ENCODE measurements at places on chromosomes 2 and 18. TPM values are rescaled to one million over a fixed set of nuclear protein-coding genes. Genes with fewer than 3 reads are reported as not detected.

Gene VIT
- total RNA-seq = 0.15 TPM

- H3K36me3 ChIP-seq = peaks cover 4% of the 10 kb centered on the region
- H3K4me3 ChIP-seq = no peak overlapping the region
- H3K27ac ChIP-seq = no peak overlapping the region
- no peaks in the 10 kb centered on the region for H3K27me3 ChIP-seq
- H3K4me1 ChIP-seq = peaks cover 13% of the 10 kb centered on the region
Measured at GRCh38 chr2:234357666-234358065, 139.2 kb downstream of the ARL4C start.

Gene HNMT
- total RNA-seq = 2.0 TPM

DNA sequence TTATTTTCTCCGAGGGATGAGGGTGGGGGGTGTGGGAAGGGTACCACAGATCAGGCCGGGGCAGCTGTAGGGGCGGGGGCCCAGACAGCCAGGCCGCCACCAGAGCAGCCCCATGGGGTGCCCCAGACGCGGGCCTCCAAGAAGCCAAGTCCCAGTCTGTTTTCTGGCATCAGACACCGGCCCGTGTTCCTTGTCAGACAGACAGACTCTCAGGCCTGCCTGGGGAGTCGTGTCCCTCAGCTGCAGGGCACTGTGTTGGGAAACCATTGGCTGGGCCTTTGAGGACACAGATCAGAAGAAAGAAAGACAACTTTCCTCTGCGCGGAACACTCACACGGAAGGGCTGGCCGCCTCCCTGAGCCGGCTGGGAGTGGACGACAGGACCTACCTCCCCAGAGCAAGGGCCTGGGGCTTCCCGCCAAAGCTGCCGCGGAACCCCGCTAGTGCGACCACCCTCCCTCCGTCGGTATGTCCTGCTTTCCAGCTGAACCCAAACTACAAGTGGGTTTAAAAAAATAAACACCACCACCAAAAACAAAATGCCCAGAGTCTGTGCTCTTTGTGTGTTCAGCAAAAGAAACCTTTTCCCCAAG, 88.0 kb downstream of the SMAD7 start:
- peak overlapping the region; percentile 29 for H3K4me3 ChIP-seq
- H3K36me3 ChIP-seq = peaks cover 14% of the 10 kb centered on the region
- H3K4me1 ChIP-seq = peaks cover 75% of the 10 kb centered on the region
- H3K27ac ChIP-seq = peak overlapping the region; percentile 96
- DNase-seq = no peak
- H3K27me3 ChIP-seq = no peaks in the 10 kb centered on the region

DNA sequence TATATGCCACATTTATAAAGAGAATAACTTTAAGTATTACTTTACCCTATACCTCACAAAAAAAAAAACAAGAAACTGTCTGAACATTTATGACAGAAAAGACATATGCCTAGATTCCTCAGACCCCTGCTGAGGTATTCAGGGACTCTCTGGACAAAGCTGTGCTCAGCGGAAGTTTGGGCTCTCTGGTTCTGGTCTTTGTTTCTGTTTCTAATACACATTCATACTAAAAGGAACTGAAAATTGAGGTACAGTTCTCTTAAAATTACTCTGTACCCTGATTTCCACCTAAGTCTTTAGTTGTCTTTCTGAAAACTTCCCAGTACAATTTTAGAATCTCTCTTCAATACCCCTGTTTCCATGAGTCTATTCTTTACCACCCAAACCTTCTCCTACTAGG, 160.3 kb downstream of the IKZF2 start:
- peaks cover 6% of the 10 kb centered on the region for H3K36me3 ChIP-seq
- no peak overlapping the region for H3K4me3 ChIP-seq
- no peaks in the 10 kb centered on the region for H3K27me3 ChIP-seq
- no peak for DNase-seq

GRCh38 chr2:132975193-132976105, 305.4 kb upstream of the LYPD1 start:
- H3K27ac ChIP-seq = no peak overlapping the region
- no peaks in the 10 kb centered on the region for H3K4me1 ChIP-seq
- no peak for DNase-seq
- no peaks in the 10 kb centered on the region for H3K27me3 ChIP-seq
- H3K36me3 ChIP-seq = no peaks in the 10 kb centered on the region

Gene KCNE4
- total RNA-seq = 22.3 TPM

Gene ASB18
- not detected for total RNA-seq

DNA sequence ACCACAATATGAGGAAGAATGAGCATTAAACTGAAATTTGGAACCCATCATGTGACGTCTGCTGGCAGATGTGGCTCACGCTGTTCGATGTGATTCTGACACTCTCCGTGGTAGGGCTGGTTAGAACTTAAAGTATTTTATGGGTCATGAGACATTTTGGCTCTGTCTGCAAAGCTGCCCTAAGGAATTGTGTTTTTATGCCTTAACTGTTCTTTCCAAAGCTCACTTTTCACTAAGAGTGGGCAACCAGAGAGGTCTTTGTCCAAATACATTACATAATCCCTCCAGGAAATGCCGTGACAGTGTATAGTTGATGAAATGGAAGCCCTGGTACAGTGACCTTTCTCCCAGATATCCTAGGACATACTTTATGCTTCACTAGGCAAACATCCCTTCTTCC, 119.1 kb downstream of the AQP4 start:
- H3K4me3 ChIP-seq = peak overlapping the region; percentile 2
- peak overlapping the region; percentile 73 for H3K27ac ChIP-seq
- no peaks in the 10 kb centered on the region for H3K36me3 ChIP-seq
- H3K27me3 ChIP-seq = no peaks in the 10 kb centered on the region
- no peak for DNase-seq
- H3K4me1 ChIP-seq = peaks cover 32% of the 10 kb centered on the region

GRCh38 chr2:62539606-62540407, 33.8 kb upstream of the TMEM17 start:
- H3K4me3 ChIP-seq = no peak overlapping the region
- DNase-seq = no peak
- peaks cover 6% of the 10 kb centered on the region for H3K27me3 ChIP-seq

Data from chondrocyte (in vitro differentiated cells).